ENCODE measurements at places on chromosomes 13 and 19. TPM values are rescaled to one million over a fixed set of nuclear protein-coding genes. Genes with fewer than 3 reads are reported as not detected.

The IRGC gene
- total RNA-seq = not detected

The KLK14 gene
- 0.99 TPM for total RNA-seq

The TNNI3 gene
- 8.9 TPM for total RNA-seq

The NCAN gene
- 0.02 TPM for total RNA-seq

The RFPL4AL1 gene
- total RNA-seq = not detected

The C19orf85 gene
- total RNA-seq = not detected

The C1QTNF9B gene
- not detected for total RNA-seq

The PPP6R1 gene
- total RNA-seq = 73.0 TPM

The CNFN gene
- 1.5 TPM for total RNA-seq

The WDR87 gene
- total RNA-seq = 0.16 TPM

The FLT1 gene
- total RNA-seq = 4.9 TPM

The MISP gene
- total RNA-seq = 1.4 TPM

The TYROBP gene
- total RNA-seq = not detected

The SH2D3A gene
- 13.9 TPM for total RNA-seq

The ACTN4 gene
- total RNA-seq = 460 TPM

The USPL1 gene
- 21.4 TPM for total RNA-seq

The TIMM44 gene
- 78.3 TPM for total RNA-seq

The NLRP12 gene
- total RNA-seq = 0.11 TPM

The KLK2 gene
- total RNA-seq = not detected

The RB1 gene
- total RNA-seq = 35.1 TPM

The TMEM91 gene
- 19.7 TPM for total RNA-seq

The MATK gene
- total RNA-seq = 3.7 TPM

The BST2 gene
- total RNA-seq = 360 TPM

The ELSPBP1 gene
- total RNA-seq = not detected

The PROZ gene
- not detected for total RNA-seq

The METTL21C gene
- not detected for total RNA-seq

The DKKL1 gene
- 9.9 TPM for total RNA-seq

The UHRF1 gene
- total RNA-seq = 27.6 TPM

The LSM4 gene
- total RNA-seq = 114 TPM

The CASP14 gene
- total RNA-seq = not detected

The ZNF225 gene
- 7.9 TPM for total RNA-seq

The ZNF730 gene
- total RNA-seq = 8.5 TPM

The EFNA2 gene
- 14.0 TPM for total RNA-seq

The RFPL4A gene
- not detected for total RNA-seq

The ZNF560 gene
- total RNA-seq = not detected

The ZNF611 gene
- total RNA-seq = 26.7 TPM

The VSIG10L gene
- 8.6 TPM for total RNA-seq

The OVOL3 gene
- total RNA-seq = not detected

The TMC4 gene
- total RNA-seq = 69.5 TPM

The CLEC17A gene
- total RNA-seq = not detected

The TMPRSS9 gene
- 0.84 TPM for total RNA-seq

The NANOS3 gene
- total RNA-seq = 4.9 TPM

The ZNF578 gene
- total RNA-seq = 0.34 TPM

The MEIOSIN gene
- not detected for total RNA-seq

The GAPDHS gene
- not detected for total RNA-seq

The LILRB1 gene
- not detected for total RNA-seq

The CPAMD8 gene
- total RNA-seq = 40.9 TPM

The LRRC63 gene
- 0.38 TPM for total RNA-seq

The LILRA2 gene
- total RNA-seq = not detected

The CCL25 gene
- 0.29 TPM for total RNA-seq

The ZNF497 gene
- 6.9 TPM for total RNA-seq

The GPX4 gene
- total RNA-seq = 190 TPM

The ZNF473 gene
- 11.1 TPM for total RNA-seq

The ICAM1 gene
- 9.0 TPM for total RNA-seq
